ENCODE measurements at places on chromosomes 3 and 15.
A peak's percentile ranks its signal among the peaks of the same experiment; 100 is the strongest.

GRCh38 chr3:157175691-157176507, 16.0 kb upstream of the CCNL1 start:
- peak; percentile 42 for DNase-seq

- no peak for DNase-seq
Observed at GRCh38 chr15:79904271-79904670, 7.5 kb upstream of the MTHFS start.

- DNase-seq = peak; percentile 77
Observed at GRCh38 chr3:112293368-112294321, at the start of gene SLC9C1. Gene SLC9C1 (minus strand): TSS chr3:112294216. CDS start chr3:112286791, 7,425 bp downstream.

GRCh38 chr3:190426806-190427507, 22.7 kb downstream of the TMEM207 start:
- DNase-seq = no peak

- no peak for DNase-seq
Observed at GRCh38 chr3:132555306-132556035, 41.6 kb upstream of the ACKR4 start.

DNA sequence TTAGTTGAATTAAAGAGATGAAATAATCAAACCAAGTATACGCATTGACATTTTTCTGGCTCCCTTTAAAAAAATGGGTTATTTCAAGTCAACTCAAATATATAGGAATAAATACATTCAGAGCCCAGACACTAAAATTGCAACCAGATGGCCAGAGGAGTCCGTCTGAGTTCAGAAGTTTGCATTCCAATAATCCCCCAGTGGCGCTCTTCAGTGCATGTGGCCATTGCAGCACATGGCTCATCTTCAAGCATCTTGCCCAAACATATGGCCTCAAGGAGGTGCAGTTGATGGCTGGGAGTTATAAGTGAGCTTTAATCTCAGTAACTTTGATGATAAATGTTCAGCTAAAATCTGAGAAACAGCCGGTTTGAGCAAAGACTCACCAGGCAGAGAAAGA, 295.8 kb upstream of the LRRN1 start:
- no peak for DNase-seq

DNA sequence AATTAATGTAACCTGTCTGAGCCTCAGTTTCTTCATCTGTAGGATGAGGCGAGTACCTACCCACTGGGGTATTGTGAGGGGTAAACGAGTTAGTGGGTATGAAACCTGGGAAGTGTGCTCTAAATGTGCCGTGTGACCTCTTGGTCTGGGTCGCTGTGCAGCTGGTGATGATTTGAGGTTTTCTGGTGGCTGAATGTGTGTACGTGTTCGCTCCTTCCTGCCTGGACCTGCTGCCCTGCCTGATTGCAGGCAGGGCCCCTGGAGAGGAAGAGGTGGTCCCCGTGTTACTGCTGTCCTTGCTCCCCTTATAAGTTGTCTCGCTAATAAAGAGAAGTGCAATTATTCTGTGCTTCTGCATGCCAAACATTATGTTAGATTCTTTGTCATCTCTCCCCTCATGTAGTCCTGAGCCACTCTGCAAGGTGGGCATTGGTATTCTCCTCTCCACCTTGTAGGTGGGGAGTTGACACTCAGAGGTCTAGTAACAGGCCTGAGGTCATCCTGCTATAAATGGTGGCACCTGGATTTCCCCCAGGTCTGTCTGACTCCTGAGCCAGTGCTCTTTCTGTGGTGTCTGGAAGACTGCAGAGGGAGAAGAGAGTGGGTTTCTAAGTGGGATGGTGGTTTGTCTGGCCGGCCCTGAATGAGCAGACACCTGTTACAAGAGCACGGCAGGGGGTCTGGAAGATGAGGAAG, 15.7 kb downstream of the PDIA5 start:
- no peak for DNase-seq

DNA sequence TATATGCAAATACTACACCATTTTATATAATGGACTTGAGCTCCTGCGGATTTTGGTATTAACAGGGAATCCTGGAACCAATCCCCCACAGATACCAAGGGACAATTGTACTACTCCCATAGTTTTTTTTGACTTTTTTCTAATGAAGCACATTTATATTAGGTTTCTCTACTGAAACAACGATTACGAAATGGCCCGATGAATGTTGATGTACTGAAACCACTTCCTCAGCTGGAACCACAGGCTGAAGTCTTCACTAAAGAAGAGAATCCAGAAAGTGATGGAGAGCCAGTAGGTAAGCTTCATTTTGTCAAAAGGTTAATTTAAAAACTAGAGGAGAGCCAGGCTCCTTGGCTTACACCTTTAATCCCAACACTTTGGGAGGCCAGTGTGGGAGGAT, 121.5 kb upstream of the LRRFIP2 start:
- no peak for DNase-seq

DNA sequence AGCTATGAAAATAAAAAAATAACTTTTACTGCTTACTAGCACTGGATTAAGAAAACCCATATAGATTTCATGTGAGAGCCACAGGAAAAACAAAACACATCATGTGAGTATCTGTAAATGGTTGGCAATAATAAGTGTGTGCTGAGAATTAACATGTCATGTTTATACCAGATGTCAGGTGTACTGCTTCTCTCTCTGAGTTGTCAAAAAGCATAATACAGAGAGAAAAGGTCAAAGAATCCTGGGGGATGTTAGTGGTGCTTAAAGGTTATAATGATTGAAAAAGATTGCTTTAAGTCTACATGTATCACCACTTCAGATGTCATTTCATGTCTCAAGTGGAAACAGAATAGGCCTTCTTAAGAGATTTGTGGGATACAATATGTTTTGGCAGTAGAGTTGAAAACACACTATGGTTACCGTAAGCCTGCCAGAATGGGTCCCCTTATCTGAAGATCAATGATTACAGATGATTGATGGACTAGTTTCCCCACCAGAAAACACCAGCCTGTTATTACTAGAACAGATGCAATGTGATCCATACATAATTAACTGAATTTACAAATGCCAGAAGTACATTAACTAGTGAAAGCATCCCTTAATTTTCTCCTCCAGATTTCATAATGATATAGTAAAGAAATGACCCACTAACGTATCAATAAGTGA, 204.1 kb downstream of the CNTN3 start:
- no peak for DNase-seq

DNA sequence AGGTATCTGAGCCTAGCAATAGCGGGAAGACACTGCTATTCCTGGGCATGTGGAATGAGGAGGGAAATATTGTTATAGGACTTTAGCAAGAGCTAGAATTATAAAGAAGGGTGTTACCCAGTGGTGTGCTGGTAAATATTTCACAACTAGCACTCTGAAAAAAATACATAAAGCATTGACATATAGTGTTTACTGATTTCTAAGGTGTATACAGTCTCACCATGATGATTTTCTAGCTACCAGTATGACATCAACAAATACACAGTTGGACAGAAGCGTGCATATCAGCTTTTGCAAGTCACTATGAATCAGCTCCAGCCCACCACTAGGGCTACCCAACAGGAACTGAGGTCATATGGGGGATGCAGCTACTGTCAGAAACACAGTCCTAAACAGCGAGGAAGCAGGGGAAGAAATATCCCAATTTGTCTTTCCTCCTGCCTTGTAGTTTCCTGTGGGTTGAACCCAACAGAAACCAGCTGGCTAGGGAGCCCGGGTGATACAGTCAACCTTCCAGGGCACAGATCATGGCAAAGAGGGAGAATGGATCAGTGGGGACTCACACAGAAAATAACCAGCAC, 39.6 kb downstream of the HGD start:
- DNase-seq = no peak

GRCh38 chr3:59192473-59192872, 142.6 kb upstream of the CFAP20DC start:
- peak; percentile 75 for DNase-seq

DNA sequence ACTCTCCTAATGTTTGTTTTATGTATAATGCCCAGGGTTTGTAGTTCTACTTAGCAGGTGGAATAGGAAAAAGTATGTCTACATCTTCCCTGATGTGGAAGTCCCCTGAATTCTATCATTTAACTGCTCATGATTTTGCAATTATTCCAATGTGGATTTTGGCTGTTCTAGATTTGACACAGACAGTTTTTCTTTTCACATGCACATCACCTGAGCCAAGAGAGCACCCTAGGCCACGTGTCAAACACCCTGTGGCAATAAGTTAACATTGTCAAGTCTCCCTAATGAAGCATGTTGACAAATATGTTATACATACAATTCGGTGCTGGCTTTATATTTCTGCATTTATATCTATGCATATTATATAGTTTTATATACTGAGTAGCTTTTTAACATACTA, 70.0 kb upstream of the SUCLG2 start:
- DNase-seq = no peak

DNA sequence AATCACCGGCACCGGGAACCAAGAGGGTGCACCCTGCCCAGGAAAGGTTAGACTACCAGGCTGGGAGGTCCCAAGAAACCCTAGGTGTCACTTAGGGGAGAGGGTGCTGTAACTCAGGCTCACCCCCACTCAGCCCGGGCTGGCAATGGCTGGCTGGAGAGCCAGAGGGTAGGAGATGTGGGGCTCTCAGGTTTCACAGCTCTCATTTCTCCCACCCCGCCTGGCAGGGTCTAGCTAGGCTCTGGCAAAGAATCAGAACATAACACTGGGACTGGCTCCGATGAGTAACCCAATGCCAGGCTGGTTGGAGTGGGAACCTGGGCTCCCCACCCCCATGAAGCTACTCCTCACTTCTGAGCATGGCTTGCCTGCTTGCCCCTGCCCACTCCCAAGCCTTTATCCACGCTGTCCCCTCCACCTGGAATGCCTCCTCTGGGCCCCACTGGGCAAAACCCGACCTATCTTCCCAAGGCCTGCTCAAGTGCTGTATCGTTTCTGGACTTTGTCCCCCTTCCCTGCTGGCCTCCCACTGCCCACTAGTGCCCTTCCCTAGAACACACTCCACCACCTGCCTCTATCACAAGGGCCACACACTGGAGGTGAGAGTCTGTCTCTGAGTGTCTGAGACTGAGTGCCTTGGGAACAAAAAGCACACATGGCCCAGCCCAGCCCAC, 2.0 kb downstream of the CIB2 start:
- DNase-seq = no peak

DNA sequence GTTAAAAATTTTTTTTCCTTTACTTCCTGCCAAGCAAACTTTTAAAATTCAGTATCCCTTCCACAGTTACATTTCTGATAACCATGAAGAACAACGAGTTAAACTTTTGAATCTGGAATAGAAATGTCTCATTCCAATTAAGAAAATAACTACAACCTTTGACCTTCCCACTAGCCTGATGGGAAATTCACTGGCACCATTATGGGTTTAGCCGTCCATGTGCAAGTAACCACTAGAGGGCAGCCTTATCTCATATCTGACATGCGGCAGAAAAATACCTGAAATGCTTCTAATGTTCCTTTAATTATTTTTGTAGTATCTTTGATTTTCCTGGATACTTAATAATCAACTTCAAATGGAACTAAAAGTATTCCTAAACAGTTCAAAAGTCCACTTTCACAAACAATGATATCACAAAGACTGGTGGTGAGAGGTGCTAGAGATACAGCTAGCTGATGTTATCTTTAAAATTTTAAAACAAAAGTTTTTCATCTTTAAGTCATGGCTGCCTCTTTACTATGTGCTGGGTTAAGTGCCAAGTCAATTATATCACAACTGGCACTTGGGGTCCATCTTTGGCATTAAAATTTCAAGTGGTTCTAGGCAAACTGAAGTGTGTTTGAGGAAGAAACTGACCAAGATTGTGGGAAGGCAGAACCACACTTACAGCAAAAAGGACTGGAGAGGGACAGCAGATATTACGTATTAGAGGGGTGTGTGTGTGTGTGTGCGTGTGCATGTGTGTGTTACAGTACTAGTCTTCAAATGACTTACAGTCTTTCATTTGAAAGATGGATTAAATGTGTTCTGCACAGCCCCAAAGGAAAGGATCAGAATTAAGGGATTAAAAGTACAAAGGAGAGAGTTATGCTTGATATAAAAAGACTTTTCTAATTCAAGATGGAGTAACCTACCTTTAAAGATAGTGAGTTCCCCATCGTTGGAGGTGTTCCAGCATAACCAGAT, 107.1 kb upstream of the ICE2 start:
- DNase-seq = peak; percentile 75

DNA sequence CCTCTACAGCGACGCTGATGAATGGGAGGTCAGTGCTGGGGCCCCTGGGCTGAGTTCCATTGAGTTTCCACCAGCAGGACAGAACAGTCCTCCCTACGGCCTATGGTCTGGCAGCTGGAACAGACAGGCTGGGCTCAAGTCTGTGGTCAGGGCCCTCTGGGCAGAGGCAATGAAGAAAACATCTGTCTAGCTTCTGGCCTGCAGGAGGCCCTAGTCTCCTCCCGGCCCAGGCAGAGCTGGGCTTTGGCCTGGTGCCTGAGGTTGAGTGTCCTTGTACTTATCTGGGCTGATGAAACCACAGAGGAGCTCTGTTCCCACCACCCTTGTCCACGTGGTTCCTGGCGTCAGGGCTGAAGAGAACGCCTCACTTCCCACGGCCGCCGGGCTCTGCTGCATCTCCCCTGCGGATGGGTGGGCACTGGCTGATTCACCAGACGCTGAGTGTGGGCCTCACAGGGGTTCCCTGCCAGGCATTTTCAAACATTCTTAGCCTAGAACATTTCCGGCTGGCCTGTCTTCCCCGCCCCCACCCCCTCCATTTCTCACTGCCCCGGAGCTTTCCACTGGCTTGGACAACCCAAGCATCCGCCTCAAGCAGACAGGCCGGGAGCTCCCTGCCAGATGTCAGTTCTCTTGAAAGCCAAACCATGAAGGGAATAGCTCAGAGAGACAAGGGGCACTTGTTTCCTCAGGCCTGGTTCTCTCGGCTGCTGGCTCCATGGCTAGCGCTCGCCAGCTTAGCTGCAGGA, 20.3 kb downstream of the PPCDC start:
- DNase-seq = peak; percentile 79

Measured in kidney tubule cell (primary cell).